ENCODE measurements at places on chromosomes 11 and 22.
A peak's percentile ranks its signal among the peaks of the same experiment; 100 is the strongest.

- no peak overlapping the region for H3K27ac ChIP-seq
- no peak overlapping the region for H3K4me3 ChIP-seq
- H3K36me3 ChIP-seq: no peaks in the 10 kb centered on the region
- no peak for DNase-seq
Measured at GRCh38 chr11:57357856-57358255, 19.7 kb downstream of the P2RX3 start.

DNA sequence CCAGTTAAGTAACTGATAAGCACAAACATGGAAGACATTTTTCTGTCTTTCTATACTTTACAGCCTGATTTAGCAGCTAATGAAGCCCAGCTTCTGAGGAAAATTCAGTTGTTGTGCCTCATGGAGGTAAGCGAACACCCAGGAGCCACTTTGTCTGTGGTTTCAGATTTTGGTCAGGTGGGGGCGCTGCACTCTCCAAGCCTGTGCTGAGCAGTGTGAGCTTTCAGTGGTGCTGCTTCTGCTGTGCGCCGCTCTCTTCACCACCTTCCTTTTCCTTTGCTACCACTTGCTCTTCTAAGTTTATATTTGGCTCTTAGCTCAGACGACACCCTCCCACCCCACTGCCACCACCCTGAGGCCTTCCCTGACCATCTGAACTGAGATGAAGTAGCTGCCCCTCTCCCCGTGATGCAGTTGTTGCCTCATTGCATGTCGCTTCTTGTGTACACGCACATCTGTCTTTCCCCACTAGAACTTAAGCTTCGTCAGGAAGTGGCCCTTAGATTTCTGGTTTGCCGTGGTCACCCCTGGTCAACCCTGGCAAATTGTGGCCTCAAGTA, 14.0 kb downstream of the PSMD13 start:
- H3K27ac ChIP-seq: peak overlapping the region; percentile 45
- peaks cover 55% of the 10 kb centered on the region for H3K36me3 ChIP-seq
- DNase-seq: no peak
- H3K4me3 ChIP-seq: no peak overlapping the region
- no peaks in the 10 kb centered on the region for H3K4me1 ChIP-seq

DNA sequence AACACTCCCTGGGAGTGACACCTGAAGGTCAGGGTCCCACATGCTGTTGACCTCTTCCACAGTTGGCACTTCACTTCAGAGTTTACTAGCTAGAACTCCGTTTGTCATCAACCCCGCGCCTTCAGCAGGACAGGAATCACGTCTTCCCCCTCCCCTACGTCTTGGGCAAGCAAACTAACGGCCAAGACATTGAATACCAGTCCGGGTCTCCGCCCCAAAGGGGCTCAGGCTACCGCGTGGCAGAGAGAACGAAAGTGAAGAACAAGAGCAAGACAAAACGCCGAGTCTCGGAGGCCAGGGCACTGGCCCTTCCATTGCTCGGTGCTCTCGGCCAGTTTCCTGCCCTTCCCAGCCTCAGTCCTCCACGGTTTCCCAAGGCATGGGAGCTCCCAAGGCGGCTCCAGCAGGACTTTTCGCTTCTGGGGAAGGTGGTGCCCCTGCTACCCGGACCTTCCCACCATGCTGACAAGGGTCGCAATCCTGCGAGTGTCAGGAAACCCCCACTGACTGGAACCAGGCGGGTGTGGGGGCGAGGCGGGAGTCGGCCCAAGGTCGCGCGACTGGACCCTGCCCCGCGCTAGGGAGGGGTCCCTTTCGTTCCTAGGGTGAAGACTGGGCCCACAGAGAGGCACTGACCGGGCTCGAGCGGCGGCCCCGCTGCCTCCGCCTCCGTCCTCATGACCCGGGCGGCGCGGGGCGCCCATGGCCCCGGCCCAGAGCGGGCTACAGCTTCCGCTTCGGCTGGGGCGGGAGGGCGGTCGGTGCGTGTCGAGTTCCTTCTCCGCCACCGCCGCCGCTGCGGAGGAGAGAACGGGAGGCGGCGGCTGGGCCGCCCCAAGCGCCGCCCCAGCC, at the start of gene GUCD1:
GUCD1 (minus strand) TSS at position 826 of the 852 bp plus-strand sequence; CDS start at position 679, 147 bp downstream.
- H3K4me1 ChIP-seq: peaks cover 39% of the 10 kb centered on the region
- peak within 1 kb of the TSS; percentile 77 for H3K4me3 ChIP-seq
- H3K27me3 ChIP-seq: no peaks in the 10 kb centered on the region
- H3K36me3 ChIP-seq: peaks cover 16% of the 10 kb centered on the region
- H3K27ac ChIP-seq: peak within 1 kb of the TSS; percentile 99

DNA sequence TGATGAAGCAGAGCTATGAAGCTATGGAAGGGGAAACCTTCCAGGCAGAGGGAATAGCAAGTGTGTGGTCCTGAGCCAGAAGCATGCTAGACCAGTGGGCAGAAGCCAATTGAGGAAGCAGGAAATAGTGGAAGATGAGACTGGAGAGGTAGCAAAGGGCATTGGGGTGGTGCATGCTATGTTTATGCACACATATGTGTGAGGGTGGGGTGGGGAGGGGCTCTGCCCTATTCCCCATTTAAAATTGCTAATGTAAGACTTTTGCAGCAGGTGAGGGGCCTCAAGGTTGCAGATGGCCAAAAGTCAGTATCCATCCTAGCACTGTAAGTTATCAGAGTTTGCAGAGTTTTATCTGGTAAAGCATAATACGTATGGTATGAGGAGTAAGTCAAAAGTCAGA, 626.6 kb upstream of the KIRREL3 start:
- H3K4me3 ChIP-seq: no peak overlapping the region
- no peaks in the 10 kb centered on the region for H3K36me3 ChIP-seq
- H3K4me1 ChIP-seq: no peaks in the 10 kb centered on the region
- no peaks in the 10 kb centered on the region for H3K27me3 ChIP-seq
- H3K27ac ChIP-seq: no peak overlapping the region

DNA sequence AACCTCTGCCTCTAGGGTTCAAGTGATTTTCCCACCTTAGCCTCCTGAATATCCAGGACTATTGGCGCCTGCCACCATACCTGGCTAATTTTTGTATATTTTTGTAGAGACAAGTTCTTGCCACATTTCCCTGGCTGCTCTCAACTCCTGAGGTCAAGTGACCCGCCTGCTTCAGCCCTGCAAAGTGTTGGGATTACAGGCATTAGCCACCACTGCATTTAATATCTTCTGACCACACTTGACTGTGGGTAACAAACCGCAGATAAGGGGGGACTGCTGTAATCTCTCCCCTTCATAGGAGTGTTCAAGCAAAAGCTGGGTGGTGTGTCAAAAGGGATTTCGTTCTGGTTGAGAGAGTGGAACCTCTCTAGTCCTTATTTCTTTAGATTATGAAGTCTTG, 53.4 kb downstream of the GRAMD1B start:
- no peak overlapping the region for H3K4me3 ChIP-seq
- no peaks in the 10 kb centered on the region for H3K36me3 ChIP-seq
- H3K27ac ChIP-seq: no peak overlapping the region

Data from thoracic aorta (tissue), 2 donors.